Effector memory CD4-positive, alpha-beta T cell (primary cell): ENCODE measurements at places on chromosomes 11 and 22.

GRCh38 chr11:14742849-14743559, 99.4 kb downstream of the PDE3B start:
- DNase-seq = no peak

DNA sequence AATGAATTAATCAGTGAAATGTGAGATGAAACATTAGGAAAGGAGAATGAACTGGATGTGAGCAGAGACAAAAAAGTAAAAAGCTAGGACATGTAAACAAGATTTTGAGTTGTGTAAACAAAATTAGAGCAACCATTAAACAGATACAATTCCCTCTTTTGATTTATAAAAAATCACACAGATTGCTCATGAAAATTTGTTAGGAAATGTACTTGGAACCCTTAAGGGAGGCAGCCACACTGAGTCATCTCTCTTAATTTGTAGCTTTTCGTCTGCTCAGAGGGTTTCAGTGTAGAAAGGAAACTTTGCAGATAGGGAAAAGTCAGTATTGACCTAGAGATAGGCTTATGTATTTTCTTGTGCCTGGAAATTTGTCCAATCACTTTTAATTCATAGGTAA, 49.6 kb upstream of the ME3 start:
- DNase-seq = no peak

- no peak for DNase-seq
Measured at GRCh38 chr22:28440592-28441390, 238.8 kb downstream of the TTC28 start.

- DNase-seq = no peak
Measured at GRCh38 chr22:37334859-37335805, 52.8 kb downstream of the CYTH4 start.

- DNase-seq = no peak
Measured at GRCh38 chr11:88384004-88384668, 46.6 kb upstream of the CTSC start.
